ENCODE measurements at places on chromosomes 7 and 10.
A peak's percentile ranks its signal among the peaks of the same experiment; 100 is the strongest.

DNA sequence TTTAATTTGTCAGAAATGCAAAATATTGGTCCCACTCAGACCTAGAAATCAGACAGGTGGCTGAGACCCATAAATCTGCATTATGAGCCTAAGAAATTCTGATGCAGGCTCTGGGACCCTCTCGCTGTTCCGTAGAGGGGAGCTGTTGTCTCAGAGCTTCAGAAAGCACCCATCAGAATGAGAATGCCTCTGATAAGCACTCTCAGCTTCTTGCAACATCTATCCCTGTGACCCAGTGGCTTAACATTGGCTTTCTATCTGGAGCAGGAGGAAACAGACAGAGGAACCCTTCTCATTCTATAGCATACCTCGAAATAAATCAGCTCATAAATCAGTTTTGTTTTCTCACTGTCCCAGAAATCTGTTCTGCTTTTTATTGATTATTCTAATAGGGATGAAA lies 184.6 kb upstream of the SP4 start:
- DNase-seq = no peak

DNA sequence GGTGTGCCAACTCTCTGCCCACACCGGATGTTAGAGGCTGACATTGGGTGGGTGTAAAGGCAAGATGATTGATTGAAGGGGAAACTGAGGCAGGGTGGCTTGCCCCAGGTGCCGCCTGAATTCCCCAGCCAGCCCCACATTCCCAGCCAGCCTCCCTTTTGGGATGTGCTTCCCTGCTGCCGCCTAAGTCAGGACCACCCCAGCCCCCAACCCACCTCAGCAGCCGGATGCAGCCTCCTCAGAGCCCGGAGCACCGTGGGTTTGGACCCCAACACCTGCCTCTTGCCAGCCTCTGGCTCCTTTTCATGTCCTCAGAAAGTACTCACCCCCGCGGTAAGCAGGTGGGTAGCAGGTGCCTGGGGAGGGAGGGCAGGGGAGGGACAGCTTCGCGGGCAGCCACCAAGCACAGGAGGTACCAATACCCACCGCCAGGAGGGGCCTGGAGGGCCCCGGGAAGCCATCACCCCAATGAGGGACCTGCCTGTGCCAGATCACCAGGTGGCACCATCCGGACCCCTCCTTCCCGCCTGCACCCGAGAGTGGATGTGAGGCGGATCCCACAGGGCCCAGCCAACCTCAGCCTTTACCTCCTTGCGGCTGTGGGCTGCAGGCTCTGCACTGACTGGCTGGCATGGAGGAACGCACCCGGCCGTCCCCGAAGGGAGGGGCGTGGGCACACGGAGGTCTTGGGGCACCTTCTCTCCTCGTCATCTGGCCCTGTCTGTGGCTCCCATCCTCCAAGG lies 60.5 kb downstream of the PWWP2B start:
- peak; percentile 1 for DNase-seq

GRCh38 chr7:117766913-117767312 lies 106.3 kb downstream of the CTTNBP2 start:
- DNase-seq = no peak

DNA sequence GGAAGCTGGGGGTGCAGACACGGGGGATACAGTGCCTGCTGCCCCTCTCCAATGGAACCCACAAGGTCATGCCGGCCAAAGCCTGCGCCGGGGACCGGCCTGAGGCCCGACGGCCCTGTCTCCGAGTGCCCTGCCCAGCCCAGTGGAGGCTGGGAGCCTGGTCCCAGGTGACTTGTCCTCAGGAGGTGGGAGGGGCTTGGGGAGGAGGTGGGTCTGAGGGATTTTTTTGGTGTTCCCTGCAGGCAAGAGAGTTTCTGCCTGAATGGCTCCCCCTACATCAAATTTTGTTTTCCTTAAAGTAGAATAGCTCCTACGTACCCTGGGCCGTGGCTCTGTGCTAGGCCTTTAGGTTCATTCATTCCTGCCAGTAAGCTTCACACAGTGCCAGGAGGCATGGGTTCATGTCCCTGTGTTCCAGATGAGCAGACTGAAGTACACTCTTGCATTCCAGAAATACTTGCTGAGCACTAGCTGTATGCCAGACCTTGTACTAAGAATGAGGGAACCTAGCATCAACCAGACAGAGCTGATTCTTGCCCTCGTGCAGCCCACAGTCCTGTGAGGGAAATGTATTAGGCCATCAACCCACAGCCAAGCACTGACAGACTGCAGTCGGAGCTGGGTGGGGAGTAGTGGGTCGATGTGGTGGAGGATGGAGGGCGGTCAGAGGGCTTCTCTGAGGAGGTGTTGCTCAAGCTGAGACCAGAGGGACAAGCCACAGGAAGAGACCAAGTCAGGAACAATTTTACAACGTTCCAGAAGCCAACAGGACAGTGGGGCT lies 31.1 kb downstream of the TBATA start:
- no peak for DNase-seq

- no peak for DNase-seq
Measured at GRCh38 chr10:99920901-99921300, 88.8 kb downstream of the DNMBP start.

- DNase-seq = no peak
Measured at GRCh38 chr7:35967366-35968139, 166.7 kb downstream of the SEPTIN7 start.

- DNase-seq = no peak
Measured at GRCh38 chr10:90269699-90270098, 568.3 kb downstream of the KIF20B start.
